ENCODE measurements at places on chromosomes 13 and 19. TPM values are rescaled to one million over a fixed set of nuclear protein-coding genes. Genes with fewer than 3 reads are reported as not detected.

DNA sequence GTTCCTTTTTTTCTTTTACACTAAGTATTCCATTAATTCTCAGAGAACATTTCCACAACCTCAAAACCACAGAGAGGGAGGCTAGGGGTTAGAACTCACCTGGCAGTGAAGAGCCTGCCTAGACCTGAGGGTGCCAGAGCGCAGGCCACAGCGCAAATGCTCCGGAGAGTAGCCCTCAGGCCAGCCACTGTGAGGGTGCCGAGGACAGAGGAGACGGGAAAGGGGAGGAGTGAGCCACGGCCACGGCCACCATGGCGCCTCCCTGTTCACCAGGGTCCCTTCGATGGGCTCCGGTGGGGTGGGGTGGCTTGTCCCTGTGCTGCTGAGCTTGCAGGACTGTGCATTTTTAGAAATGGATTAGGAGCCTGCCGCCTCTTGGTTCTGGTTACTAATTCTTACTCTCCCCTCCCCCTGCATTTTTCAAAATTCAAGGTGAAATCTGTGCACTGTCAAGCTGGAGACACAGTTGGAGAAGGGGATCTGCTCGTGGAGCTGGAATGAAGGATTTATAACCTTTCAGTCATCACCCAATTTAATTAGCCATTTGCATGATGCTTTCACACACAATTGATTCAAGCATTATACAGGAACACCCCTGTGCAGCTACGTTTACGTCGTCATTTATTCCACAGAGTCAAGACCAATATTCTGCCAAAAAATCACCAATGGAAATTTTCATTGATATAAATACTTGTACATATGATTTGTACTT is 58.8 kb downstream of the GGACT start:
- H3K27me3 ChIP-seq: no peaks in the 10 kb centered on the region
- DNase-seq: no peak
- no peak overlapping the region for H3K27ac ChIP-seq
- no peak overlapping the region for H3K4me3 ChIP-seq
- H3K4me1 ChIP-seq: peaks cover 44% of the 10 kb centered on the region

PSG6 gene
- not detected for polyA plus RNA-seq

DNA sequence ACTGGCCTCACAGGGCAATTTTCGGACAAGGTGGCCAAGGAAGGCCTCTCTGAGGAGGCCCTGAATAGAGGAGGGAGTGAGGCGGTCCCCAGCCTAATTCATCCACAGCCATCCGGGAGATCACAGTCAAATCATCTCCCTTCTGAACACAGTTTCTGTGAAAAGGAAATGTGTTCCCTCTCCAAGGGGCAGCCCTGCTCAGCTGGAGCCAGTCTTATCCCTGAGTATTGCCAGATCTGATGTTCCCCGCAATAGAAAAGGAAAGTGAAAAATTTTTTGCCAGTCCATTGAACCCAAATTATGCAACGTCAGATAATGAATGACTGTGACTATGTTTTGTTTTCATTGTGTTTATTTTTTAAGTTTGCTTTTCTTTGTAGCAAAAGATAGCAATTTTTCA is 125.9 kb downstream of the SIPA1L3 start:
- peaks cover 21% of the 10 kb centered on the region for H3K4me1 ChIP-seq
- peaks cover 1% of the 10 kb centered on the region for H3K36me3 ChIP-seq
- H3K27ac ChIP-seq: no peak overlapping the region

TEKTIP1 gene
- polyA plus RNA-seq: not detected

CACNG7 gene
- not detected for polyA plus RNA-seq

DNA sequence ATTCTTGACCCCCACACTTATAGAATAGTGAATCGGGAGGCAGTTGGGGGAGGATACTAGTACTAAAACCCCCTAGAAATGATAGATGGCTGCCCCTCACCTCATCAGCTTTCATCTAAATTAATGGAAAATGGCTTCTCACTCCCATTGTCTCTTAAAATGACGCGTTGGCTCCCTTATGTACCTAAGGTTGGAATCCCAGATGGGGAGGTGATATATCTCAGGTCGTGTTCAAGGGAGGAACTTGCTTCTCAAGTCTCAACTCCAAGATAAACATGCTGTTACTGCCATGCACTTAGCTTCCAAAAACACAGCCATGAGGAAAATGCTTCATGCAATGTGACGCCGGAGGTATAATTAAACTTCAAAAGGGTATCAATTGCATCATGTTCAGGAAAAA is 18.8 kb upstream of the UBE2L5 start:
- H3K36me3 ChIP-seq: no peaks in the 10 kb centered on the region
- no peak overlapping the region for H3K27ac ChIP-seq
- H3K27me3 ChIP-seq: peaks cover 1% of the 10 kb centered on the region
- DNase-seq: no peak
- peaks cover 52% of the 10 kb centered on the region for H3K4me1 ChIP-seq
- H3K4me3 ChIP-seq: no peak overlapping the region

GRCh38 chr19:19459707-19460251 is 54.3 kb downstream of the GATAD2A start:
- H3K27ac ChIP-seq: no peak overlapping the region
- H3K4me1 ChIP-seq: peaks cover 30% of the 10 kb centered on the region
- no peaks in the 10 kb centered on the region for H3K27me3 ChIP-seq
- peaks cover 10% of the 10 kb centered on the region for H3K36me3 ChIP-seq

KLK15 gene
- polyA plus RNA-seq: not detected

DNA sequence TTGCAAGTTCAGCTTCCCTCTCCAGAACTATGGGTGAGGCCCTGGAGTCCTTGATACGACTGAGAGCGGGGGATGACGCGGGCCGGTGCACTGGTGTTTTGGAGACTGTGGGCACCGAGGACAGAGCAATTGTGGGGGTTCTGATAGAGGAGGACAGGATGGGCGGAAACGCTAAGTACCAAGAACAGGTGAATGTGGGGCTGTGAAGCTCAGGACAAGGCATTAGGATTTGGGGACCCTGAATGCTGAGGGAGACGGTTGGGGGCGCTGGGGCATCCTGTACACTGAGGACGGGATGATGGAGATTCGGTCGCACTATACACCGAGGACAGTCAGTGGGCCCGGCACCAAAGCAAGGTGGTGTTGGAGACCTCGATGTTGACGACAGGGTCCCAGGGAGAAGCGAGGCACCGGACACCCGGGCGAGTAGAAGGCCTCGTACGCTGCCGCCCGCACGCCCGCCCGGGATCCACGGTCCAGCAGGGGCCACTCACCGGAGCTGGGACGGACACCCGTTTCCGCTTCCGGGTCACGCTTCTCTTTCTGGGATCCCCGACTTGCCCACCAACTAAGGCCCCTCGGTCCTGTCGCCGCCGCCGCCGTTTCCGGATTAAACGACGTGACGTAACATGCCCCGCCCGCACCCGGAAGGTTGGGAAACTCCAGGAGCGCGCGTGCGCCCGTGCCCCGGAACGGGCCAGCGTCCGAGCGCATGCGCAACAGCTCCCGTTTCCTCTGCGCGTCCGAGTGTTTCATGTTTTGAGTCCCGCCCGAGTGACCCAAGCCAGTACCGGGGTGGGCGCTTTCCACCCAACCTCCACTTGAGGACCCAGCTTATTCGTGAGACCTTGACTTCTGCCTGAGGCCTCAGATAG is at the start of gene CHMP2A:
CHMP2A (minus strand) TSS at position 612 of the 875 bp plus-strand sequence. CDS start 893 bp downstream, outside the sequence.
- H3K4me3 ChIP-seq: peak within 1 kb of the TSS; percentile 48
- peak; percentile 84 for DNase-seq
- H3K27ac ChIP-seq: peak within 1 kb of the TSS; percentile 59
- peaks cover 32% of the 10 kb centered on the region for H3K4me1 ChIP-seq

- no peak overlapping the region for H3K4me3 ChIP-seq
- H3K27ac ChIP-seq: no peak overlapping the region
- no peaks in the 10 kb centered on the region for H3K27me3 ChIP-seq
Measured at GRCh38 chr13:75251188-75251587, 230.8 kb downstream of the TBC1D4 start.

GRCh38 chr13:111282997-111283396 is 37.4 kb upstream of the TEX29 start:
- no peak overlapping the region for H3K4me3 ChIP-seq
- no peaks in the 10 kb centered on the region for H3K4me1 ChIP-seq
- peaks cover 90% of the 10 kb centered on the region for H3K36me3 ChIP-seq

LGALS7B gene
- 2.1 TPM for polyA plus RNA-seq

GRCh38 chr13:79591493-79591892 is 110.5 kb downstream of the NDFIP2 start:
- H3K27ac ChIP-seq: no peak overlapping the region
- H3K4me1 ChIP-seq: no peaks in the 10 kb centered on the region
- DNase-seq: no peak
- no peaks in the 10 kb centered on the region for H3K27me3 ChIP-seq

- no peaks in the 10 kb centered on the region for H3K36me3 ChIP-seq
- H3K27ac ChIP-seq: no peak overlapping the region
- H3K4me3 ChIP-seq: no peak overlapping the region
Measured at GRCh38 chr13:107590556-107590955, 624.8 kb downstream of the LIG4 start.

ZFP14 gene
- polyA plus RNA-seq: 1.9 TPM

- no peak overlapping the region for H3K27ac ChIP-seq
- DNase-seq: no peak
- H3K4me3 ChIP-seq: no peak overlapping the region
- peaks cover under 1% of the 10 kb centered on the region for H3K4me1 ChIP-seq
- H3K27me3 ChIP-seq: peaks cover 4% of the 10 kb centered on the region
Measured at GRCh38 chr19:47544075-47544474, 28.9 kb downstream of the ZNF541 start.

TMEM86B gene
- polyA plus RNA-seq: 7.7 TPM

EHD2 gene
- 0.28 TPM for polyA plus RNA-seq

SYDE1 gene
- polyA plus RNA-seq: 13.6 TPM

GRCh38 chr19:44974857-44975256 is 19.7 kb downstream of the CLPTM1 start:
- H3K36me3 ChIP-seq: peaks cover 40% of the 10 kb centered on the region
- no peaks in the 10 kb centered on the region for H3K27me3 ChIP-seq
- H3K4me1 ChIP-seq: peaks cover 18% of the 10 kb centered on the region
- no peak overlapping the region for H3K4me3 ChIP-seq

GRCh38 chr13:22629374-22629773 is 551.4 kb upstream of the SGCG start:
- no peak for DNase-seq
- H3K4me1 ChIP-seq: no peaks in the 10 kb centered on the region
- no peaks in the 10 kb centered on the region for H3K27me3 ChIP-seq
- H3K27ac ChIP-seq: no peak overlapping the region

- H3K27ac ChIP-seq: peak overlapping the region; percentile 70
- no peak for DNase-seq
Measured at GRCh38 chr19:56917529-56917928, 77.0 kb upstream of the PEG3 start.

DNA sequence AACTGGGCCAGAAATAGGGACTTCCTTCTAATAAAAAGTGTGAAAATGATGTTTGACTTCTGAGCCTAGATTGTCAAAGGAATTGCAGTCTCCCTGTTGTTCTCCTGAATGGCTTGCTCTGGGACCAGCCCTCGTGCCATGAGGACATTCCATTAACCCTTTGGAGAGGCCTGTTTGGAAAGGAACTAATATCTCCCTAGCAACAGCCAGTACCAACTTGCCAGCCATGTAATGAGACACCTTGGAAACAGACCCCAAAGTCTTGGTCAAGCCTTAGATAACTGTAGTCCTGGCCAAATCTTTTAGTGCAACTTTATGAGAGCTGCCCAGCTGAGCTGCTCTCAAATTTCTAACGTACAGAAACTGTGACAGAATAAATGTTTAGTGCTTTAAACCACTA is 8.2 kb upstream of the SIAH3 start:
- H3K27ac ChIP-seq: no peak overlapping the region
- DNase-seq: no peak
- H3K36me3 ChIP-seq: no peaks in the 10 kb centered on the region
- no peaks in the 10 kb centered on the region for H3K4me1 ChIP-seq

SMAD9 gene
- polyA plus RNA-seq: 6.0 TPM

GRCh38 chr19:7870571-7871436 is 3.4 kb downstream of the PRR36 start:
- H3K4me1 ChIP-seq: peaks cover 64% of the 10 kb centered on the region
- H3K27me3 ChIP-seq: peaks cover 4% of the 10 kb centered on the region

- H3K27ac ChIP-seq: no peak overlapping the region
- no peak overlapping the region for H3K4me3 ChIP-seq
- no peaks in the 10 kb centered on the region for H3K36me3 ChIP-seq
- no peaks in the 10 kb centered on the region for H3K4me1 ChIP-seq
- no peak for DNase-seq
Measured at GRCh38 chr13:113968463-113969310, 5.2 kb downstream of the C13orf46 start.

GRCh38 chr13:40781717-40782116 is 7.7 kb upstream of the SLC25A15 start:
- H3K27me3 ChIP-seq: no peaks in the 10 kb centered on the region
- no peak overlapping the region for H3K4me3 ChIP-seq
- H3K27ac ChIP-seq: no peak overlapping the region
- DNase-seq: no peak

GRCh38 chr19:27676334-27676733 is 1536.6 kb downstream of the UQCRFS1 start:
- no peaks in the 10 kb centered on the region for H3K36me3 ChIP-seq
- H3K4me1 ChIP-seq: no peaks in the 10 kb centered on the region
- H3K4me3 ChIP-seq: no peak overlapping the region
- no peaks in the 10 kb centered on the region for H3K27me3 ChIP-seq

DNA sequence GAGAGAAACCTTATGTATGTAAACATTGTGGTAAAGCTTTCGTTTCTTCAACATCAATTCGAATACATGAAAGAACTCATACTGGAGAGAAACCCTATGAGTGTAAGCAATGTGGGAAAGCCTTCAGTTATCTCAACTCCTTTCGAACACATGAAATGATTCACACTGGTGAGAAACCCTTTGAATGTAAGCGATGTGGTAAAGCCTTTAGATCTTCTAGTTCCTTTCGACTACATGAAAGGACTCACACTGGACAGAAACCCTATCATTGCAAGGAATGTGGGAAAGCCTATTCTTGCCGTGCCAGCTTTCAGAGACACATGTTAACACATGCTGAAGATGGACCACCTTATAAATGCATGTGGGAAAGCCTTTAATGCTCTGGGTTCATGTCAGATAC is 24.7 kb downstream of the ZNF136 start:
- H3K27me3 ChIP-seq: no peaks in the 10 kb centered on the region
- H3K27ac ChIP-seq: no peak overlapping the region
- DNase-seq: no peak
- no peak overlapping the region for H3K4me3 ChIP-seq
- peaks cover 48% of the 10 kb centered on the region for H3K36me3 ChIP-seq
- H3K4me1 ChIP-seq: peaks cover 1% of the 10 kb centered on the region

ZNF540 gene
- 0.21 TPM for polyA plus RNA-seq

GRCh38 chr13:36242761-36243160 is 28.4 kb upstream of the SOHLH2 start:
- no peaks in the 10 kb centered on the region for H3K27me3 ChIP-seq
- DNase-seq: no peak
- H3K27ac ChIP-seq: no peak overlapping the region
- no peaks in the 10 kb centered on the region for H3K4me1 ChIP-seq

DNA sequence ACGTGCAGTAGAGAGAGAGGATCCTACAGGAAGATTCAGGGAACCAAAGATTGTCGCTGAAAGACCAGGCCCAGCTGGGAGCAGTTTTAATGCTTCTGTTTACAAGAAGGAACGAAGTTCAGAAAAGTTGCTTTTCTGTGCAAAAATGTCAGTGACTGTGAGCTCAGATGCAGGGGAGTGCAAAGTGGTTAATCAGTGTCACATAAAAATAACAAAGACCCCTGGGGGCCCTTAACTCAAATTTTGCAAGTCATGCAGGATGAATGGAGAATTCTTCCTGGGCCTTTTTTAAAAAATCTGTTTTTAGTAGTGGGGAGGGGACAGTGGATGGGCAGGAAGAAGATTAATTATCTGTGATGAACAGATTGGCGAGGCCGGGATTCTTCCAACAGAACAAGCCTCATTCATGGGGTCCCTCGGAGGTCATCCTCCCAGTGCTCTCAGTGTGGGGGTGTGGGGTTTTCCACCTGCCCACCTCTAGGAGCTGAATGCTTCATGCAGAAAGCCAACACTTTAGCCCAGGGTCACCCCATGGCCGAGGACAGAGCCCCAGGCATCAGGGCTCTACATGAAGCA is 167.2 kb downstream of the UQCRFS1 start:
- DNase-seq: no peak
- H3K27me3 ChIP-seq: no peaks in the 10 kb centered on the region
- H3K27ac ChIP-seq: no peak overlapping the region
- no peak overlapping the region for H3K4me3 ChIP-seq

Data from HepG2 (cell line).